ENCODE measurements at places on chromosomes 5 and 9.
A peak's percentile ranks its signal among the peaks of the same experiment; 100 is the strongest.

DNA sequence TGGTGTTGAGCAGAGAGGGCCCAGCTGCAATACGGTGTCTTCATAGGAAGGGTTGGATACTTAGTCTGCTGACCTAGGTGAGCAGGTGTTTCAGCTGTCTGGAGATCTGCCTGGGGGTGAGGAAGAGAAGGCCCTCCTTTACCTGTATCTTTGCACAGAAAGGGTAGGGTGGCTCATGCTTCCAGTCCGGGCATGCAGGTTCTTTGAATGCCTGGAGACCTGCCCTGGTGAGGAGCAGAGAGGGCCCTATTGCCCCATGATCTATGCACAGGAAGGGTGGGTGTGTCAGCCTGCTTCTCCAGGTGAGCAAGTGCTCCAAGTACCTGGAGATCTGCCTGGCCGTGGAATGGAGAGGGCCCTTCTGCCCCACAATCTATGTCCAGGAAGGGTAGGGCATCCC, 63.0 kb downstream of the FER start:
- DNase-seq, result no peak

DNA sequence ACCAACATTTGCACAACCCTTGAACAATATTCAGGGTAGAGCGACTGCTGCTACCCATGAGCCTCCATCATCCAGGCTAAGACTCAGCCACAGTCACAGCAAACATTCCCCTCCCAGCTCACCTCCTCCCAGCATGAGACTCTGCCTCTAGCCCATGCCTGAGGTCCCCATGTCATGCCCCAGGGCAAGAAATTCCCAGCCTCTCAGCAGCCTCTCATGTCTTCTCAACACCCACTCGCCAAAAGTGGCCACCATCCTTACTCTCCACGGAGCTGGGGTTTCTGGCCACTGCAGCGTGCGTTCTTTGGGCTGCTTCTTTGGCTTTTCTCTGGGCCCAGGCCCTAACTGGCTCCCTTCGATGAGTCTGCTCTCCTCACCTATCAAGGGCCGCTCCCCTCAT, 82.2 kb downstream of the NSUN2 start:
- no peak for DNase-seq

GRCh38 chr9:129990269-129991010, 52.5 kb downstream of the FNBP1 start:
- DNase-seq, result no peak

DNA sequence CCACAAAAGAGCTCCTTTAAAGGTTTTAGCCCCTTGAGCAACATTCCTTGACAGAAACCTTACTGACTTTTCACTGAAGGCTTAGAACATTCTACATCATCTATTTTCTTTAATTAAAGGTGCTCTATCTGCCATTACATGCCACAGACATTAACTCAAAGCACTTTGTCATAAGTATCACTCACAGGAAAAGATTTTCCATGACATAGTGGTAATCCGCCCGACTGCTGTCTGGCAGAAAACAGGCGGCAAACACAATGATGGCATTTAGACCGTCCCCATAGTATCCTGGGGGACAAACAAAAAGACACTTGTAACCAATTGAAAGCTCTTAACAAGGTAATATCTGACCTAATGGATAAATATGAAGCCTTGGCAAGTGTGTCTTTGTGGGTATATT, 126.2 kb upstream of the PCA3 start:
- DNase-seq, result no peak

GRCh38 chr5:153746440-153746839, 256.0 kb downstream of the GRIA1 start:
- DNase-seq, result no peak

DNA sequence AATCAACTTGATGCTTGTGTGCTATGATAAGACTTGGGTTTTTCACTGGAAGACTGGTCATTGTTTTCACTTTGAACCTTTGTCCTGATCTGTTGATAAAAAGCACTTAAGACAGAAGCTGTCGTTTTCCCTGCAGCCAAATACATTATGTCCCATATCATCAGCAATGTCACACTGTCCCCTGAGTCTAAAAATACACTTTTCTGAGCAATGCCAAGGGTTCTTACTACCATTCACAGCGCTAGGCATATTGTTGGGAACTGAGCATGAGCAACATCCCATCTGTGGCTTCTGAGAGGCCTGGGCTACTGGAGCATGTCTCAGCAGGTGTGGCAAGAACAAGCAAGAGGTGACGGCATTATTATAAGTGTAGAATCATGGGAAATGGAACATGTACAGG, 81.8 kb downstream of the SEMA6A start:
- DNase-seq, result no peak

DNA sequence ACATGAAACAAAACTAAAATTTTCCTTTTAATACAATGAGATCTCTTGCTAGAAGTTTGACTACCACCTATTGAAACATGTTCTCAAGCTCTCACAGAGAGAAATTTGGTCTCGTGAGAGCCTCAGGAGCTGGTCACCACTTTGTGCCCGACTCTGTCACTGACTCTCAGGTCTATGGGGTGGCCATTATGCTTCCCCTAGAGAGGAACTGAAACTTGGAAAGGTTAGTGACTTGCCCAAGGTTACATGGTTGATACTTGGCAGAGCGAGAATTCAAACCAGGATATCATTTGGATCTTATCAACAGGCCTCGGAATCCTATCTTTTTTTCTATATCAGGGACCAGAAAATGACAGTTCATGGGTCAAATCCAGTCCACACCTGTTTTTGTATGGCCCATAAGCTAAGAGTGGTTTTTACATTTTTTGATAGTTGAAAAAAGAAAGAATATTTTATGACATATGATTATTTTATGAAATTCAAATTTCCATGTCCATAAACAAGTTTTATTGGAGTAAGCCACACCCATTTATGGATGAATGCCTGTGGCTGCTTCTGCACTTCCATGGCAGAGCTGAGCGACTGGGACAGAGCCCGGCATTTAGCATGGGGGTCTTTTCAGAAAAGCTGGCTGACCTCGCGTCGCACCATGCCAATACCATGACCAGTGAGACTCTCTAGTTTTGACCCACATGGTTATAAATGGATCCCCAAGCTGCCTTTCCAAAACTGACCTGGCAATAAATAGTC, 44.8 kb upstream of the EQTN start:
- DNase-seq, result no peak

GRCh38 chr5:134345996-134346395, 21.0 kb downstream of the CDKL3 start:
- DNase-seq, result no peak

GRCh38 chr9:135884328-135885035, 22.9 kb downstream of the CAMSAP1 start:
- DNase-seq, result no peak

GRCh38 chr5:95634081-95634480, 12.5 kb upstream of the RFESD start:
- DNase-seq, result no peak

- no peak for DNase-seq
Observed at GRCh38 chr5:78546276-78546996, 102.1 kb downstream of the LHFPL2 start.

GRCh38 chr9:134533850-134534588, 107.6 kb upstream of the COL5A1 start:
- DNase-seq, result no peak

GRCh38 chr5:17156463-17156862, 61.0 kb upstream of the BASP1 start:
- no peak for DNase-seq

DNA sequence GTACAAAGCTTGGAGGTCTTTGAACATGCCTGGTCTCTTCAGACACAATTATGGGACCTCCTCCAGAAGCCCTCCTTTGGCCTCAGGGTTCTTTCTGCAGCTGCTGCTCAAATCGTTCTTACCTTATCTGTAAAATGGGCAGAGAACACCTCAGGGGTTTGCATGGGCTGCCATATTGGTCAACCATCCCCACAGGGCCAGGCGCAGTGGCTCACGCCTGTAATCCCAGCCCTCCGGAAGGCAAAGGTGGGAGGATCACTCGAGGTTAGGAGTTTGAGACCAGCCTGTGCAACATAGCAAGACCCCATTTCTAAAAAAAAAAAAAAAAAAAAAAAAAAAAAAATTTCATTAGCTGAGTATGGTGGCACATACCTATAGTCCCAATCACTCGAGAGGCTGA, 29.1 kb upstream of the TCF7 start:
- DNase-seq, result no peak

- DNase-seq, result no peak
Observed at GRCh38 chr5:112737070-112737462, 619 bp upstream of the APC start.

DNA sequence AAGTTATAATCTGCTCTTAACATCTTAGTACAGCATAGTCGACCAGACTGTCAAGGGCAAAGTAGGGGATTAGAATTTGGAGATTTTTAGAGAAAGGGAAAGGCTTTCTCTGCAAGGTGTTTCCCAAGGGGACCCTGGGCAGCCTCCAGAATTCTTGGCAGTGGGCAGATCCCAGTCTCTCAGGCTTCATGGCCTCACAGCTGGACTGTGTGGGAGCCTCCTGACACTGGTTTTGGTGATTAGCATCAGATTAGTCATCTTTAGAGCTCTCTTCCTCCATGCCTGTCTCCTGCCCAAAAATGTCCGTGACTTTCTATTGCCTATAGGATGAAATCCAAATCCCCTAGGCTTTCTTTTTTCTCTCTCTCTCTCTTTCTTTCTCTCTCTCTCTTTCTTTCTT, 370.7 kb downstream of the ZSWIM6 start:
- DNase-seq, result no peak

DNA sequence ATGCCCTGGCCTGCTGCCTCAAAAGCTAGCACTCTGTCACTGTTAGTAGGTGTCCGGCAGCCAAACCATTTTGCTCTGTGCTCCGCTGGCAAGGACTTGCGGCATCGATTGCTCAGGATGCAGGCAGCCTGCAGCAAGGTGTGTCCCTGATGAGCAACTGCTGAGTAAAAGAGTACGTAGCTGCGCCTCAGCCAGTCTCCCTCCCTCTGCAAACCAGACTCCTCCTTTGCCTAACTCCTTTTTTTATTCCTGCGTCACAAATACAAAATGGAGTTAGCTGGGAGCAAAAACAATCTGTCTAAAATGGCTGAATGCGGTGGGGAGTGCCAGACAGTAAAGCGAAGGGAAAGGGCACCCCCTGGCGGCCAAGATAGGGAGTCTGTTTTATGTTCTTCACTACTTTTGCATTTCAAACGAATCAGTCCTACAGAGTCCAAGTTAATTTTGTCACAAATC, 61.1 kb downstream of the DIAPH1 start:
- DNase-seq, result peak; percentile 87

GRCh38 chr9:35689542-35690293, at the start of gene TPM2:
TPM2 (minus strand) TSS chr9:35689925; CDS start chr9:35689817, 108 bp downstream.
- DNase-seq, result no peak

GRCh38 chr5:116824751-116825438, 250.3 kb upstream of the SEMA6A start:
- DNase-seq, result no peak

- DNase-seq, result no peak
Observed at GRCh38 chr9:90871327-90871935, 69.8 kb downstream of the SYK start.

DNA sequence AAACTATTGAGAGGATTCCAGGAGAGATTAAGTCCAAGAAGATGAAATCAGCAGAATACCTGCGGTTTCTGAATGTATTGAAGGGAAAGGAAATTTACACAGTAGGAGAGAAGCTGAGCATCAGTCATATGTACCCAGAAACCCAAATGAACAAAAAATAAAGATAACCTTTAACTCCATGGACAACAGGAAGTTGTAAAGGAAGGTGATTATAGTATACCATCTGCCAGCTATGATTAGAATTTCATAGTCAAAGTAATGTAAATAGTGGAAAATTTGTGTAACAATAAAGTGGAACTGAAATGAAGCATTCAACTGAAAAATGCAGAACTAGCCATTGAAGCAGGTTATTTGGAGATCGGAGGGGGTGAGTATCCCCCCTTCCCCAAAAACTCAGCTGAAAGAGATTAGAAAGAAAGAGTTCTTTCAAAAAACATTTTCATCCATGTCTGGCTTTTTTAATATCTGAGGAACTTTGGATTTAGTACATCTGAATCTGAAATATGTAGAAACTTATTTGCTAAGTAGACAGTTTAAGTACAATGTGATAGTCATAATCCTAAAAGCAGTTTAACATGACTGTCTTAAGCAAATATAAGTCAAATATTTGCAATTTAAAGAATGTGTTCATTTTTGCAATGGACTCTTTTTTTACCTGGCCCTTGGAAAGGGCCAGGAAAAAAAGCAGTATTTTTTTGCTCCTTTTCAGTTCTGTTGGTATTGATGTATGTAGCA, 58.4 kb downstream of the APC start:
- DNase-seq, result no peak

DNA sequence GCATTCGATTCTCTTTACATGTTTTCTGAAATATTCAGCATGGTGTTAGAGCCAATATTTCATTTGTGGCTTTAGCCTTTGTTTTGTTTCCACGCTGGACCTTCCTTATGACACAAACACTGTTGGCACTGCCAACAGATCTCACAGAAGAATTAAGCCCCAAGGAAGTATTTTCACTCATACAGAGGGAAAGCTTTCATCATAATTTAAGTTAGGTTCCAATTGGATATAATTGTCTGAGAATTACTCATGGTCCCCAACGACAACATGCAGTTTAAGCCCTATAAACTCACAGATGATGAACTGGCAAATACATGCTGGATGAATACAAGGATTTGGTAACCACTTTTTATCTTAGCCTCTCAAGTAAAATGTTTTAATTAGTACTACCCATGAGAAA, 259.5 kb downstream of the EBF1 start:
- no peak for DNase-seq

DNA sequence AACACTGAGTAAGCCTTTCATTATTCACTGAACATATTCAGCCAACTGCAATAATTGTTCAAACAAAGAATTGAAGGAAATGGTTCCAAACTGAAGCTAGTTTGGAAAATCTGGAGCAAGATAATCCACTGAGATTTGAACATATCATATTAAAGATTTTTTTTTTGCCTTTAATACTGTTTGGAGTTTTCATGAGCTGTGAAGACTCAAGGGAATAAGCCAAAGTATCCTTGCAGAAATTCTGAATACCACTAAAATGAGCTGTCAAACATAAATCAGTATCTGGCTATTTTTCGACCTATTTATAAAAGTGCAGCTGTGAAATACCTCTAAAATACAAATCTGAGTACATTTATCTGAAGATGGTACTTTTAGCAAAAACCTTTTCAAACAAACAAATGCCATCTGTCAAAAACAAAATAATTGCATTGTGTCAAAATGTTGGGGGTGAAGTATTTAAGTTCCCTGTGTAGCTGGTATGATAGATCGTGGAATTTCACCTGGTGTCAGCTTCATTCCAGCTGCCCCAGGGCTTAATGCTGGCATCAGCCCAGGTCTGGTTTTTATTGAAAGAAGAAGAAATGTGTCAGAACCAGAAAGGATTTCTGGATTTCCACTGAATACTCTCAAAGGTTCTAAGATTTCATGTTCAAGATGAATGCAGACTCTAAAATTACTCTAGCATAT, 149.0 kb upstream of the GRAMD2B start:
- DNase-seq, result no peak

DNA sequence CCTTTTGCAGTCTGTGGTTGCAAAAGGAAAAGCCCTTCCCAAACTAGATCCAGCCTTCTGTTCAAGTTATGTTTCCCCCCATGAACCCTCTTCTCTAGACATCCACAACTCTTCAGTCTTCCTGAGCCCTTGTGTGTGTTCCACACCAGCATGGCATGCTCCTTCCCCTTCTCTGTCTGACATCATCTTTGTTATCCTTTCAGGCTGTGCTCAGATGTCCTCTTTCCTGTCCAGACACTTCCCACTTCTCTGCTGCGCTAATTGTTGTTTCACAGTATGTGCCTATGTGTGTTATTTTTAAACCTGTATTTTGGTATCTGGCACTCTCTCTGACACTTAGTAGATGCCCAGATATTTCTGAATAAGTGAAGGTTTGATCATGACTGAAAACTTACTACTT, 38.2 kb downstream of the FOCAD start:
- DNase-seq, result no peak

GRCh38 chr5:128135286-128135685, 51.7 kb downstream of the SLC12A2 start:
- DNase-seq, result no peak

GRCh38 chr5:102843997-102844396, 88.9 kb downstream of the PAM start:
- no peak for DNase-seq
